HT-29 (cell line): ENCODE measurements at places on chromosomes 4 and X. TPM values are rescaled to one million over a fixed set of nuclear protein-coding genes. Genes with fewer than 3 reads are reported as not detected.
A peak's percentile ranks its signal among the peaks of the same experiment; 100 is the strongest.

The ZDHHC15 gene
- total RNA-seq = not detected in 2 replicates

The BMX gene
- total RNA-seq = not detected in 2 replicates

The SH3TC1 gene
- 22.6 and 32.0 TPM in 2 replicates for total RNA-seq

- peak; percentile 53 for DNase-seq
These were observed 27.3 kb downstream of the WDR1 start for GRCh38 chr4:10089346-10089745.

- no peak for DNase-seq
These were observed 133.1 kb downstream of the HMX1 start for GRCh38 chr4:8738471-8738931.

The TLR2 gene
- total RNA-seq = not detected in 2 replicates

- DNase-seq = peak; percentile 96
These were observed at the start of gene RFC1 for GRCh38 chr4:39365830-39366771. TSS of gene RFC1 (minus strand) at chr4:39366362. CDS start at chr4:39366241, 121 bp downstream.

GRCh38 chrX:80266287-80266686, 154.0 kb upstream of the TENT5D start:
- no peak for DNase-seq

DNA sequence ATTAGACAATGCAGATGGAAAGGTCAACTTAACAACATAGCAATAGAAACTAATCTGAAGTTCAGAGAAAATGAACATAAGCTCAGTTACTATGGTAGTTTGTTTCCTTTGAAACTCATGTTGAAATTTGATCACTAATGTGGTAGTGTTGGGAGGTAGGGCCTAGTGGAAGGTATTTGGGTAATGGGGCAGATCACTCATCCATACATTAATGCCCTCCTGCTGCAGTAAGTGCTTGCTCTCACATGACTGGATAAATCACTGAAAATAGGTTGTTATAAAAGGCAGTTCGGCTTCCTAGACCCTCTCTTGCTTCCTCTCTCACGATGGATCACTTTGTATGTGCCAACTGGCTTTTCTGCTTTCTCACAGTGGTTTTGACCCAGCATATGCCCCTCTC, 567.4 kb upstream of the GALNT7 start:
- DNase-seq = no peak

DNA sequence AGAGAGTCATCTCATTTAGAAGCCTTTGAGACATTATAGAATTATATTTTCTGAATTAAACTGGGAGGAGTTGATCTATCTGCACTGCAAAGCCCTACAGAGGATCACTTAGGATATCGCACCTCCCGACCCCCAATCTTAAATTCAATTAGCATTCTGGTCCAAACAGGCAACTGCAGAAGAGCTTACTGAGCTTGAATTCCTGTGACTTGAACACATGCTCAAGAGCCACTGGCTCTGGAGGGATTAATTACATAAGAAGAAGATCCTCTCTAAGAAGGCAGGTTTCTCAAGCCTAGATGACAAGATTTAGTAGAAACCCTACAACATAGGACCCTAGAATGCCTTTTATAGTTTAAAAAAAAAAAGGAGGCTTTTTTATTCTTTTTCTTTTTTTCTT, 548.9 kb downstream of the ARAP2 start:
- no peak for DNase-seq

The GNRHR gene
- not detected in 2 replicates for total RNA-seq

The IL3RA gene
- total RNA-seq = not detected in 2 replicates
